HS-27A (cell line): ENCODE measurements at places on chromosomes 6 and 20.
A peak's percentile ranks its signal among the peaks of the same experiment; 100 is the strongest.

DNA sequence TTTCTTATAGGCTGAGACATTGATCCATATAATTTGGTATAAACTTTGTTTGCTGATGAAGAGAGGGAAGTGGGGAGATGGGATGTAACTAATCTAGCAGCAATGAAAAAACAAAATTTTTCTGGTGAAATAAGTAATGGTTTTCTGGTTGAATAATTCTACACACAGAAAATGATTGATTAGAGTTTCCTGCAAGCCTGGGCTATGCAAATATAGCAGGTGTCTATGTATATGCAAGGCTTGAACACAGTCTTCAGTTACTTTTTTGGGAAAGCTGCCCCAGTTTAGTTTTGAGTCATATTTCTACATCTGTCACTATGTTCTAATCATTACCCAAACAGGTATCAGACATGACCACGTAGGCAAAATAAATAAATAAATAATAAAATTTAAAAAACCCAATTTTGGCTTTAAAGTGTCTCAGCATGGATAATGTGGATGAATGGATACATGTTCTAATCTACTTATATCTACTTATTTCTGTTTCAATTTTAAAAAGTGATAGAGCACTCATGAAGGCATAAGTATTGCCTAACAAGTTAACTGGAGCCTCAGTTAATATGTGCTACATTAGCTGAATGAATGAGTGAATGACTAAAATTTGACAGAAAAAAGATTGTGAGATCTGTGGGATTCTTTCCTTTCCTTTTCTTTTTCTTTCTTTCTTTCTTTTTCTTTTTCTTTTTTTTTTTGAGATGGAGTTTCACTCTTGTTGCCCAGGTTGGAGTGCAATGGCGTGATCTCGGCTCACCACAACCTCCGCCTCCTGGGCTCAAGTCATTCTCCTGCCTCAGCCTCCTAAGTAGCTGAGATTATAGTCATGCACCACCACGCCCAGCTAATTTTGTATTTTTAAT is 37.2 kb upstream of the TFB1M start:
- no peak for DNase-seq

DNA sequence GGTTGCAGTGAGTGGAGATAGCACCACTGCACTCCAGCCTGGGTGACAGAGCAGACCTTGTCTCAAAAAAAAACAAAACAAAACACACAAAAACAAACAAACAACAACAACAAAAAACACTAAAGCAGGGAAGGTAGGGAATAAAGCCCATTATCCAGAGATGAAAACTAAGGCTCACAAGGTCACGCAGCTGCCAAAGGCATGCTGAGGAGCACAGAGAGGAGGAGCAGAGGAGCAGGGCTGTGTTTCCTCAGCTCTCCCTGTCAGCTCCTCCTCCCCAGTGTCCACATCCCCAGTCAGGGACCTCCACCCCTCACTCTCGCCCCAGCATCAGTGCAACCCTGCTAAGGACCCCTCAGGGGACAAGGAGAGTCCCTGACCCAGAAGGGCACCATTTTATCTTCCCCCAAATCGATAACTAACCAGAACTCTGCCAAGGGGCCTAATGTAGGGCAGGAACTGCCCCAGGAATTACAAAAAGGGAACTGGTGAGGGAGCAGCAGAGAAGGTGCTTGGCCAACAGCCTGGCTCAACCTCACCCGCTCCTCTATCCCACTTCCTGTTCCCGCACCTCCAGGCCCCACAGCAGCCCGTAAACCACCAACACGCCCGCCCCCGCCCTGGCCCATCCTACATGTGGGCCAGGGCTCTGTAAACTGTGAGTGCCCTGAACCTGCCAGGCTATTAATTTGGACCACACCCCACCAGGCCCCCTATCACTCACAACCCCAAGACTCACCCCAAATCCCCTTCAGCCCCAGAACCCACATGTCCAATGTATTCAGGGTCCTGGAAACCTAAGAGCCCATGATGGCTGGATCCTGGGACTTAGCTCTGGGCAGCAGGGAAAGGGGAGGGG is 9.0 kb downstream of the TEAD3 start:
- DNase-seq: no peak

DNA sequence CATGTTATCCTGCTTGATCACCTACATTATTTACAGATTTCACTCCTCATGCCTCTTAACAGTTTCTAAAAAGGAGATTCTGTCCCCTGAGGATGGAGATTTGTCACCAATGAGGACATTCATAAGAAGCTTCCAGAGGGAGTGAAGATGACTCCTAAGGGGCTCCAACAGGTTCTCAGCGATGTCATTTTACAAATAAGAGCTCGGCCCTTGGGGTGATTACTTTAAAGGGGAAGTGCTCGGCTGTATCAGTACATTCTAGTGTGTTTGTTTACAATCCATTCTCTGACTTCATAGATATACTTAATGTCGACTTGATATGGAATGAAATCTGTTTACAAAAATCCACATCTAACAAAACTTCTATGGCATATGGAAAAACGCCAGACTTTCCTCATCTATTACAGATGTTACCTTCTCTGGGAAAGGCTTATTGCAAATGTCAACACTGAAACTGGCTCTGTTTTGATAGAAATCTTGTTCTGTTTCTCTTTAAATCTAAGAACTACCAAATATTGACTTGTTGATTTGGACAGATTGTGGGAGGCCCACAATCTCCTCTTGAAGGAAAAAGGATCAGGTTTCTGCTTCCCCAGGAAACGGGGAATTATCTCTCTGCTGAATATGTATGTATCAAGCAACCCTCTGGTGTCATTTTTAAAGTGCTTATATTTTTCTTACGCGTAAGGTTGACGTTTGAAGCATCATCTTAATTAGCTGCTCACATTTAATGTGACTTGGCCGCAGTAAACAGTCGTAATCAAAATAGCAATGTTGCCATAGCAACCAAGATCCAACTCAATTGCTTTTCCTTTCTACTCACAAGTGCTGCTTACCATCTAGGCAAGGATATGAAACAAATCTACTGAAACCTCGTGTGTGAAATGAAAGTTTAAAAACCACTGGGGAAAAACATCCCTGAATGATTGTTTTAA is 95.7 kb downstream of the SHLD1 start:
- DNase-seq: no peak

- no peak for DNase-seq
Measured at GRCh38 chr6:157832250-157832967, 9.4 kb downstream of the SNX9 start.

DNA sequence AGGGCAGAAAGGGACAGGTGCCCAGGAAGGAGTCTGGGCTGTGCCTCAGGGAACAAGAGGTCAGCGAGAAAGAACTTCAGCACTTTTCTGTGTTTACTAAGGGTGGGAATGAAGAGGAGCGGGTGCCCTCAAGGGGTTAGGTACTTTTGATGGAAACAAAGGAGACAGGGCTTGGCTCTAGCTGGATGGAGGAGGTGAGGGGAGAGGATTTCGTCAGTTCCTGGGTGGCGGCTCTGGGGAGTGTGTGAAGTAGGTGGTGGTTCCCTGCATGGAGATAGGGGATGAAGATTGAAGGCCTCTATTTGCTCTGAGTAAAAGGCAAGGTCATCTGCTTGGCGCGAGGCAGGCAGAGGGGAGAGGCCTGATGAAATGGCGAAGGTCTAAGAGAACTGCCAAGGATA is 40.0 kb upstream of the ANKRD60 start:
- no peak for DNase-seq

DNA sequence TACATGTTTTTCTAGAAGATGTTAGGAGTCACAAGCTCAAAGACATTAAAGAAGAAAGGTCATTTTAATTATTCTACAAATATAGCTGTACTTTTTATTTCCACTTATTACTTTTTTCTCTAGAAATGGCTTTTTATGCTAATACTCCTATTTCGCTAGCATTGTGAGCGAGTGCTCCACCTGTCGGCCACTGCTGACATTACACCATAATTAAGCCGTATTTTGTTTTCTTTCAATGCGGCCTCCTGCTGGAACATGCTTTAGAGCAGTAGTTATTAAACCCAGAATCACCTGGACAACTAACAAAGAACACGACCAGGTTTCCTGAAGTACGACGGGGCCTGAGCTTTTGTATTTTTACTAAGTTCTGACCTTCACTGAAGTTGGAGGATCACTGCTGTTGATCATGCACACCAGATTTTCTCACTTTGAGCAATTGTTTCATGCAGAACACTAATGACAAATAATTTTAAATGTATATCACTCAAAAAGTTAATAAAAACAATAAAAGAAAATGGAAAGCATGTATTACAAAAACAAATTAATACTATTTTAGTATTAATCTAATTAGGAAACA is 74.1 kb upstream of the PAK5 start:
- peak; percentile 15 for DNase-seq

- DNase-seq: no peak
Measured at GRCh38 chr6:89411145-89412070, 665 bp downstream of the RRAGD start.

GRCh38 chr20:47535088-47535487 is 33.4 kb downstream of the NCOA3 start:
- DNase-seq: no peak

DNA sequence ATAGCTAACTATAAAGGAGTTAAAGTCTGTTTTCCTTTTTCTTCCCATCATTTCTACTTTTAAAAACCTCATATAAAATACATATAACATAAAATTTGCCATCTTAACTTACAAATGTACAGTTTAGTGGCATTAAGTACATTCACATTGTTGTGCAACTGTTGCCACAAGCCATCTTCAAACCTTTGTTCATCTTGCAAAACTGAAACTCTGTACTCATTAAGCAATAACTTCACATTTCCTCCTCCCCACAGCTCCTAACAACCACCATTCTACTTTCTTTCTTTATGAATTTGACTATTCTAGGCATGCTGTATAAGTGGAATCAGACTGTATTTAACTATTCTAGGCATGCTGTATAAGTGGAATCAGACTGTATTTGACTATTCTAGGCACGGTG is 4.5 kb downstream of the CCDC170 start:
- DNase-seq: no peak
